Foreskin keratinocyte (primary cell): ENCODE measurements at places on chromosomes 7 and 10. TPM values are rescaled to one million over a fixed set of nuclear protein-coding genes. Genes with fewer than 3 reads are reported as not detected.

- DNase-seq = no peak
Measured at GRCh38 chr10:118569241-118569881, 26.1 kb downstream of the PRLHR start.

GRCh38 chr7:29496355-29497020 is 67.1 kb upstream of the PRR15 start:
- DNase-seq = no peak

- DNase-seq = no peak
Measured at GRCh38 chr10:128230401-128230800, 104.2 kb upstream of the MKI67 start.

DNA sequence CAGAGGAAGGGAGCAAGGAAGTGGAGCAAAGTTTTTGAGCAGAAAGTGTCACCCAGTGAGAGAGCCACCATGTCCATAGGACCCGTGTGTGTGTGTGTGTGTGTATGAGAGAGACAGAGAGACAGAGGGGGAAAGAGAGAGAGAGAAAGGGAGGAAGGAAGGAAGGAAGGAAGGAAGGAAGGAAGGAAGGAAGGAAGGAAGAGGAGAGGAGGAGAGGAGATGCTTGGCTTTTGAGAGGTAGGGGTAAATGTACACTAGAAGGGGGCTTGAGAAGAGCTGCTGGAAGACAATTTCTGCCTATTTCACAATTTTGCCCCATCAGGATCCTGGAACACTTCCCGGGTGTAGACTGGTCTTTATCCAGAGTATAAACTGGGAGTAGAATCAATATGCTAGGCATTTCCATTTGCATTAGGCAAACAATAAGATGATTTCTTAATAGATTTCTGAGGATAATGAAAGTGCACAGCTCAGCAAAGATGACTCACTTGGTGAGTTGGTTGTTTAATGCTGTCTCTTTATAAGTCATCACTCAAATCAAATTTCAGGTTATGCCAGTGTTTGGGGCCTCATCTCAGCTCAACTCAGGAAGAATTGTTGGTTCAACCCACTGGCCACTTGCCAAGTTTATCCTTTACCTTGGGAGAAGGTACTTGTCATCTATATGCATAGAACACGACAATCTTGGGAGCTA is 70.0 kb upstream of the FAM13C start:
- DNase-seq = peak; percentile 81

PDE6C gene
- total RNA-seq = not detected in 2 replicates

AKR1C4 gene
- total RNA-seq = not detected in 2 replicates

ITGA8 gene
- total RNA-seq = not detected in 2 replicates

- peak; percentile 15 for DNase-seq
Measured at GRCh38 chr10:28284126-28284525, 18.7 kb downstream of the MPP7 start.

- no peak for DNase-seq
Measured at GRCh38 chr7:142880876-142881505, 4.6 kb downstream of the TRPV6 start.

DNA sequence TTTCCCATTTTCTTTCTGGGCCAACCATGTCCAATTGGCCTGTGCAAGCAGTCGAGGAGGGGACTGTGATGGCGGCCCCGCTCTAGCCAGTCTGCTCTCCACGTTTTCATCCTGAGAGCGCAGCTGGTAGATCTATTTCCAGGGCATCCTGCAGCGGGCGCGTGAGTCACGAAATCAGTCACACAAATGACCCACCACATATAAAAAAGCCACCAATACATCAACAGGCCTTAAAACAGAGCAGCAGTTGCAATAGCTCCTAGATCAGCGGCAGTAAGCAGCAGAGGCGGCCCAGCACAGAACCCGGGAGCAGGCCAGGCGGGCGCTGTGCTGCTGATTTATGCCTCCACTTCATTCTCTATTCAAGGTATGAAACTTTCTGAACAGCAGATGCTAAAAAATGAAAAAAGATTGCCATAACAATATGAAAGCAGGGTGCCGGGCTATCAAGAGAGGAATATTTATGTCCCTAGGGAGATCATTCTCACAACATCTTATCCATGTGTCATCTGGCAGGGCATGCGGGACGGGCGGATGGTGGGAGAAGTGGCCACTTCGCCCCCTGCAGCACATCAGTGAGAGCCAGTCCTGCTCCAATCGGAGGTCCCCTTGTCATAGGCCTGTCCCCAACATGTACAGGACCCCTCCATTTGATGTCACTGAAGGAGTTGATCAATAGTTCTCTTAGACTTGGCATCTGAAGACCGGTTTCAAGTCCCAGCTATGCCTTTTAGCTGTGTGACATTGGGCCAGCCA is 98.0 kb upstream of the GPR26 start:
- no peak for DNase-seq

GRCh38 chr7:138625849-138626230 is 75.3 kb downstream of the SVOPL start:
- DNase-seq = no peak

- DNase-seq = peak; percentile 6
Measured at GRCh38 chr10:62183442-62183841, 85.2 kb downstream of the RTKN2 start.

GRCh38 chr10:62691336-62691735 is 113.2 kb upstream of the ADO start:
- DNase-seq = no peak

GRCh38 chr7:120054376-120055100 is 218.4 kb upstream of the KCND2 start:
- DNase-seq = peak; percentile 13

DNA sequence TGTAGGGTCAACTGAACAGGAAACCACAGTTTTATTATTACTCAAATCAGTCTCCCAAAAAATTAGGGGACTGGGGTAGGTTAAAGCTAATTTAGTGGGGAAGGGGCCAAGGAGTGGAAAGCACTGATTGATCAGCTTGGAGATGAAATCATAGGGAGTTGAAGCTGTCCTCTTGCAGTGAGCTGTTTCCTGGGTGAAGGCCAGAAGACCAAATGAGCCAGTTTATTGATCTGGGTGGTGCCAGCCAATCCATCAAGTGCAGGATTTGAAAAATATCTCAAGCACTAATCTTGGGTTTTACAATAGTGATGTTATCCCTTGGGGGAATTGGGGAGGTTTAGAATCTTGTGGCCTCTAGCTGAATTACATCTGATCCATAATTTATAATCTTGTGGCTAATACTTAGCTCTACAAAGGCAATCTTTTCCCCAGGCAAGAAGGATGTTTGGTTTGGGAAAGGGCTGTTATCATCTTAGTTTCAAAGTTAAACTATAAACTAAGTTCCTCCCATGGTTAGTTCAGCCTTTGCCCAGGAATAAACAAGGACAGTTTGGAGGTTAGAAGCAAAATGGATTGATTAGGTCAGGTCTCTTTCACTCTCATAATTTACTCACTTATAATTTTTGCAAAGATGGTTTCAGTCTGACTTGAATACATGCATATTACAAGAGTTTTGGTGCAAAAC is 773.5 kb downstream of the XPNPEP1 start:
- no peak for DNase-seq

SLC13A1 gene
- total RNA-seq = not detected in 2 replicates

DNA sequence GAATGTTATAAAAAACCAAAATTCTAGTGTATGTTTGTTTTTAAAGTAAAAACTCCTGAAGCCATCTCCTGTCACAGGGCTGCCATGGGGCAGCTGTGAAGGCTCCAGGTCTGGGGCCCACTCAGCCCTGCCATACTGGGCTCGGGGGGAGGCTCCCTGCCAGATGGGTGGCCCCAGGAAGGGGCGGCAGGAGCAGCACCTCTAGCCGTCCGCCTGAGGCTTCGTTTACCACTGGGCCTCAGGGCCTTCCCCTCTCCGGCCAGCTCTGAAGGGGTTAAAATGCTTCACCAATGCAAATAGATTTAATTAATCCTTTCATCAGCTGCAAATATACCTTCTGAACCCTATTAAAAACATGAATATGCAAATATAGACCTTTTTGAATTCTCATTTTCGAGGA is 139.0 kb downstream of the ELFN1 start:
- no peak for DNase-seq

MMRN2 gene
- 6.2 and 11.1 TPM in 2 replicates for total RNA-seq

DNA sequence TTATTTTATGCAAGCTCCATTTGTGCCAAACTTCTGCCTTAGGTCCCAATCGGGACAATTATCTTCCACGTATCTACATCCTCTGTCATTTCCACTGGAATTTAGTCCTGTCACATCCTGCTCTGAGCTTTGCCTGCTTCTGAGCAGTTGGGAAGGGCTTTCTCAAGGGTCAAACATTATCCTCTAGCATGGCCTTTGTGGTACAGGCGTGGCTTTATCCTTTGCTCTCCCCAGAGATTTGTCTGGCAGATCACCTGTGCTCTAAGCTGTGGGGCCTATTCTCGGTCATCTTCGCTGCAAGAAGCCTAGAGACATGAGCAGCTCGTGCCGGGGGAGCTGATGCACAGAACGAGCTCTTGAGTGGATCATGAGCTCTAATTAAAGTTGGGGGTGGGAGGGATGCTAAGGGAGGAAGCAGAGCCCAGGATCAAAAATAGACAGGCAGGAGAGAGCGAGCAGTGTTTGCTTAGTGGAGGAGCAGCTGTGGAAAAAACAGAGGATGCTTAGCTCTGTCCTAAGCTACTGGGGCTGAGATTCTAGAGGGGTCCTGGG is 19.8 kb upstream of the TMEM273 start:
- DNase-seq = no peak

PDE1C gene
- 18.5 and 31.5 TPM in 2 replicates for total RNA-seq

- no peak for DNase-seq
Measured at GRCh38 chr7:120838281-120838682, 19.7 kb downstream of the TSPAN12 start.

DNA sequence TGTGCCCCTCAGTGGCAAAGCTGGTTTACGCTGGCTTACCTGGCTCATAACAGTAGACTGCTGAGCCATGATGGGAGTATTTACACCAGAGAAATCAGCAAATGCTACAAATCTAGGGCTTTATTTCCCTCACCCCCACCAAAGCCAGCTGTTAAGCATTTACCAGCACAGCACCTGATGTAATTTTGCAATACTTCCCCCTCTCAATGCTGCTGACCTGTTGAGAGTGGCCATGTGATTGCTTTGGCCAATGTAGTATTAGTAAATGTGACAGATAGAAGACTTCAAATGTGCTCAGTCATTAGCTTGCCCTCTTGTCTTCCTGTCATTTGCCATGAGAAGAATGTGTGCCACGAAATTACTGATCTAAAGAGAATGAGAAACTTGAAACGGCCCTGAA is 46.6 kb downstream of the HERPUD2 start:
- no peak for DNase-seq

GRCh38 chr7:46859963-46860475 is 721.9 kb downstream of the TNS3 start:
- DNase-seq = peak; percentile 44

ALOX5 gene
- not detected in 2 replicates for total RNA-seq

MAGI2 gene
- 0.51 and 0.81 TPM in 2 replicates for total RNA-seq

DNA sequence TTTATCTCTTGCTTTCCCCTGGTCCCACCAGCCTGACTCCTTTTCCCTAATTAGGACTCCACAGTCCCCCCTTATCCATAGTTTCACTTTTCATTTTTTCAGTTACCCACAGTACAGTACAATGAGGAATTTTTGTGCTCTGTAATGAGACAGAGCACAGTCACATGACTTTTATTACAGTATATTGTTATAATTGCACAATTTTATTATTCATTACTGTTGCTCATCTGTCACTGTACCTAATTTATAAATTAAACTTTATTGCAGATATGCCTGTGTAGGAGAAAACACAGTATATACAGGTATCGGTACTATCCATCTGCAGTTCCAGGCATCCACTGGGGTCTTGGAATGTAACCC is 125.4 kb downstream of the KCNMA1 start:
- no peak for DNase-seq

DNA sequence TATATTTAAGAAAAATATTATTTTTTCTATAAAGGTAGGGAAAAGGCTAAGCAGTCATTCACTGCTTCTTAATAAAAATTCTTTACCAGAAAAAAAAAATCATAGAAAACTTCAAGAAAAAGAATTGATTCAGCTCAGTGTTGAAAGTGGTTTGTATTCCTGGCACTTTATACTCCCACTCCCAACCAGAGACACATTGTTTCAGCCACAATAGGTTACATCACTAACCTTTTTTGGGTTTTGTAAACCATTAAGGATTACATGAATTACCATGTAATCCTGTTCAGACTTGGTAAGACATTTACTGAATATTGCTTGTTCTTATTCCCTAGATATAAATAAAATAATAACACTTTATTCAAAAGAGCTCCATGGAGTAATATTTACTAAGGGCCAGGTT is 46.6 kb downstream of the MINPP1 start:
- no peak for DNase-seq

MCM10 gene
- total RNA-seq = 28.2 and 35.1 TPM in 2 replicates
